Ovary (tissue), 10 donors: ENCODE measurements at places on chromosomes 5 and 9. TPM values are rescaled to one million over a fixed set of nuclear protein-coding genes. Genes with fewer than 3 reads are reported as not detected.

DNA sequence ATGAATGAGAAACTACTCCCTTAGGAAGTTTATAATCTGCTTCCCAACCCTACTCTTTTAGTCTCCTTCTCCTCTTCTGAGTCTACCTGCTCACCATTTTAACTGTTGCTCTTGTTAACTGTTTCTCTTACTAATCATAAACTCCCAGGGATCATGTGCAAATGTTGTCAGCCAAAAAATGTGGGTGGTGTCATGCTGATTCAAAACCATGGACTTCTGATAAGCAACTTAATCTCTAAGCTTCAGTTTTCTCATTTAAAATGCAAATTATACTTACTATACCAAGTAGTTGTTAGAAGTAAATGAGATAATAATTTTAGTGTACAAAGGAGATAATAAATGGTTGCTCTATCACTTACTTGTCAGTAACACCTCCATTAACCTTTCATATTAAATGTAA is 45.9 kb upstream of the TLX3 start:
- H3K4me3 ChIP-seq, result no peak overlapping the region
- no peak for DNase-seq
- H3K27ac ChIP-seq, result no peak overlapping the region
- no peaks in the 10 kb centered on the region for H3K36me3 ChIP-seq
- no peaks in the 10 kb centered on the region for H3K27me3 ChIP-seq
- H3K4me1 ChIP-seq, result no peaks in the 10 kb centered on the region

DNA sequence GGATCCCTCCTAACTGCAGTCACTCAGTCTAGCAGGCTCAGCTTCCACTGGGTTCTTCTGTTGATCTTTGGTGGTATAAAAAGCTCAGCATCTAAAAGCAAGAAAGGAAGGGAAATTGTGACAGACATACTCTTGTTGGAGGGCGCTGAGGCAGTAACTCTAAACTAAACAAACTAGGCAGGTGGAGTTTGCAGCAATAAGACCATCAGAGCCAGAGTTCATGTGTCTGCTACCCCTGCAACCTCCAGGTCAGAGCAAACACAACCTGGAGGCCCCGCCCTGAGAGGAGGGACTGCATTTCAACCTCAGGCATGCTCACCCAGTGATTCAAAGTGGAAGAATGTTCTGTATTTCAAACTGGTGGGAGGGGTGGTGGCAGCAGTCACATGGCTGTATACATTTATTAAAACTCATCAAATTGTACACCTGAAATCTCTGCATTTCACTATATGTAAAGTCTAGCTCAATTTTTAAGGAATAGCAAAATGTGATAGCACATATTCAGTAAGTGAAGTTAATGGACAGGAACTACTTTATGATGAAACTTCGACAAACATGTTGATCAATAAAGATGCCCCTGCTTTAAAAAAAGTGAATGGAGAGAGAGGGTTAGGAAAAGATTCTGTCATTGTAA is 7.1 kb downstream of the ACTL7A start:
- H3K4me3 ChIP-seq, result no peak overlapping the region
- H3K27me3 ChIP-seq, result no peaks in the 10 kb centered on the region
- H3K27ac ChIP-seq, result no peak overlapping the region

DNA sequence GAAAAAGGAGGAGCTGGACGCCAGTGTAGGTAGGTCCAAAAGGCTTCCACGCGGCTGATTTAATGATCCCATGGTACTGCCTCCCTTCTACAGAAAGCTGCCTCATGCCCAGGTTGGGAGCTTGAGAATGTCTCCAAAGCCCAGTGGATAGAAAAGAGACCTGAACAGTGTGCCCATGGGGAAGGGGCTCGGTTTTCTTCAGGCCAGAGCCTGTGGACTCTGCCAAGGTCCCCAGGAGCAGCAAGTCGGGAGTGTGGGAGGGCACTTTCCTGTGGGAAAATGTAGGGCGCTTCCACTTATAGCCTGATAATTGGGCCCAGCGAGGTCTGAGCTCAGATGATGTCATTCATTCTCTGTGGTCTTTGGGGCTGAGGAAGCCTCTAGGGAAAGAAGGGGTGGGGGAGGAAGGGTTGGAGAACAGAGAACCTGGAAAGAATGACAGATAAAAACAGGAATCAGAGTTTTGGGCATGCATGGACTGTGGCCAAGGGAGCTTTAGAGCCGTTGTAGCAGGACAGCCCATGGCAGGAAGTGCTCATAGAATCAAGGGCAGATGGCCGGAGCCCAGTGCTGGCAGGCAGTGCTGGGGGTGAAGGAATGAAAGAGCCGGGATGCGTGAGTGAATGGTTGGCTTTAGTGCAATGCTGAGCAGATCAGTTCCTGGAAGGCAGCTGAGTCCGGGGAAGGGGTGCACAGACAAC is 42.5 kb upstream of the SH3PXD2B start:
- H3K27ac ChIP-seq, result no peak overlapping the region
- DNase-seq, result peak; percentile 62
- no peaks in the 10 kb centered on the region for H3K27me3 ChIP-seq
- H3K4me3 ChIP-seq, result no peak overlapping the region

- no peak overlapping the region for H3K4me3 ChIP-seq
- no peak for DNase-seq
- no peaks in the 10 kb centered on the region for H3K36me3 ChIP-seq
Measured at GRCh38 chr9:134073500-134073899, 5.7 kb upstream of the BRD3 start.

DNA sequence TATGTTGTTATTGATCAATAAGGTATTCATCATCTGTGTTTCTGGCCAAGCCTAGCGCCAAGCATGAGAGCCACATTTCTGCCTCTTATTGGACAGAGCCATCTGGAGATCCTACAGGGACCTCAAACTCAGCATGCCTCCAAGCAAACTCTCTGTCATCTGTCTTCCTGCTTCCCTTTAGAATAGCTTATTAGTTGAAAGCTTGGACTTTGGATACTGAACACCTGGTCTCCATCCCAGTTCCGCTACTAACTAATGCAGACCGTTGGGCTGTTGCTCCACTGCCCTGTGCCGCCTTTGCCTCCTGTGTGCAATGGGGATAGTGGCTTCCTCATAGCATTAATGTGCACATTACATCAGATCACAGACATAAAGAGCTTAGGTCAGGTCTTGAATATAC is 65.5 kb downstream of the MAP1B start:
- H3K4me1 ChIP-seq, result peaks cover 2% of the 10 kb centered on the region
- no peak overlapping the region for H3K27ac ChIP-seq
- no peak overlapping the region for H3K4me3 ChIP-seq

GRCh38 chr5:76553251-76553650 is 70.0 kb downstream of the F2RL2 start:
- no peak overlapping the region for H3K27ac ChIP-seq
- H3K36me3 ChIP-seq, result no peaks in the 10 kb centered on the region
- no peaks in the 10 kb centered on the region for H3K4me1 ChIP-seq
- no peak for DNase-seq

DNA sequence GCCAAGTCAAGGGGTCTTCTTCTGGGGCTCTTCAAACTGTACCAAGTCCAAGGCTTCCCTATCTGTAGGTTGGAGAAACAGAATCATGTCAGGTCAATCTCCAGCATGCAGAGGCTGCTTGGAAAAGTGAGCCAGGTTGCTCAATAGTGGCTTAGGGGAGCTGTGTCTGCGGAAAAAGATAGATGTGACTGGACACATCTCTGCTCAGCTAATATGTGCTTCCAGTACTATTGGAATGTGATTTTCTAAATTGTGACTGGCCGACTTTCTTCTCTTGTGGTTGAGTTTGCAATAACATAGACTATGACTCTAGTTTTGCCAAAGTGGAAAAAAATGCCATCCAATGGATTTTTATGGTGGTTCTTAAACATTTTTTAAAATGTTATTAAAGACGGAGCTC is 136.7 kb downstream of the BOD1 start:
- H3K27ac ChIP-seq, result no peak overlapping the region
- H3K36me3 ChIP-seq, result no peaks in the 10 kb centered on the region
- no peaks in the 10 kb centered on the region for H3K27me3 ChIP-seq
- no peak for DNase-seq
- no peak overlapping the region for H3K4me3 ChIP-seq

- no peak for DNase-seq
- no peaks in the 10 kb centered on the region for H3K4me1 ChIP-seq
- H3K36me3 ChIP-seq, result no peaks in the 10 kb centered on the region
- H3K27me3 ChIP-seq, result no peaks in the 10 kb centered on the region
Measured at GRCh38 chr5:151122828-151123227, 34.8 kb downstream of the ANXA6 start.

DNA sequence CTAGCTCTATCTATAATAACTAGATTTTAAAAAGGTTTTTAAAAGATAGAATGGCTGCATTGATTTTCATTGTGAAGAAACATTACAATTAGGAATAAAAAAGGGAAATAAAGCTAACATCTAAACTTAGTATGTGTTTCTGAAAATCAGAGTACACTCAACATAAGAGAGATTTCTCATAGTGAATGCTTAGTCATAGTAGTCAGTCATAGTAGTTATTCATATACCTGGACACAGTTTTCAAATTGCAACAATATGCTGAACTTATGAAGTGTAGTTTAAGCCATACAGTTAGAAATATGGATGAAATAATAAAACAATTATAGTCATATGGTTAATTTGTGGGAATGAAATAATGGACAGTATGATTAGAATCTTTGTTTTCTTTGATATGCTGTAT is 273.0 kb upstream of the CTNND2 start:
- H3K4me1 ChIP-seq, result no peaks in the 10 kb centered on the region
- DNase-seq, result no peak
- no peak overlapping the region for H3K27ac ChIP-seq
- H3K27me3 ChIP-seq, result no peaks in the 10 kb centered on the region
- H3K4me3 ChIP-seq, result no peak overlapping the region

GRCh38 chr9:20701060-20701459 is 17.0 kb downstream of the FOCAD start:
- H3K27me3 ChIP-seq, result no peaks in the 10 kb centered on the region
- H3K4me1 ChIP-seq, result peaks cover 4% of the 10 kb centered on the region
- no peak overlapping the region for H3K27ac ChIP-seq
- H3K4me3 ChIP-seq, result no peak overlapping the region
- DNase-seq, result no peak
- H3K36me3 ChIP-seq, result no peaks in the 10 kb centered on the region

DNA sequence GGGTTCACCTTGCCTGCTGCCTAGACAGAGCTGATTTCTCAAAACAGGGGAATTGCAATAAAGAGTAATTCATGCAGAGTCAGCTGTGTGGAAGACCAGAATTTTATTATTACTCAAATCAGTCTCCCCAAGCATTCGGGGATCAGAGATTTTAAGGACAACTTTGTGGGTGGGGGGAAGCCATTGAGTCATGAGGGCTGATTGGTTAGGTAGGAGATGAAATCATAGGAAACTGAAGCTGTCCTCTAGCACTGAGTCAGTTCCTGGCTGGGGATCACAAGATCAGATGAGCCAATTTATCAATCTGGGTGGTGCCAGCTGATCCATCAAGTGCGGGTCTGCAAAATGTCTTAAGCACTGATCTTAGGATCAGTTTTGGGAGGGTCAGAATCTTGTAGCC is 159.1 kb upstream of the MAP1B start:
- no peak overlapping the region for H3K27ac ChIP-seq
- no peaks in the 10 kb centered on the region for H3K36me3 ChIP-seq
- H3K27me3 ChIP-seq, result no peaks in the 10 kb centered on the region
- H3K4me1 ChIP-seq, result no peaks in the 10 kb centered on the region

DNA sequence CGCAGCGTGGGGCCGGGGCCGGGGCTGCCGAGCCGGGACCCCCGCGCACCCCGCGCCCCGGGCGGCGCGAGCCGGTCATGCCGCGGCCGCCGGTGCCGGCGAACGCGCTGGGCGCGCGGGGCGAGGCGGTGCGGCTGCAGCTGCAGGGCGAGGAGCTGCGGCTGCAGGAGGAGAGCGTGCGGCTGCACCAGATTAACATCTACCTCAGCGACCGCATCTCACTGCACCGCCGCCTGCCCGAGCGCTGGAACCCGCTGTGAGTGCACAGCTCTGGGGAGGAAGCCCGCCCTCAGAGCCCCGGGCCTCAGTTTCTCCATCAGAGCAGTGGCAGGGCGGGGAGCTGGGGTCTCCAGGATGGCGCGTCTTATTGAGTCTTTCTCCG is 335 bp downstream of the GALNT12 start:
- no peaks in the 10 kb centered on the region for H3K36me3 ChIP-seq
- no peaks in the 10 kb centered on the region for H3K27me3 ChIP-seq
- peak overlapping the region; percentile 42 for H3K4me3 ChIP-seq
- H3K4me1 ChIP-seq, result peaks cover 3% of the 10 kb centered on the region
- no peak for DNase-seq

- H3K27me3 ChIP-seq, result no peaks in the 10 kb centered on the region
- H3K4me1 ChIP-seq, result no peaks in the 10 kb centered on the region
- no peak for DNase-seq
- H3K27ac ChIP-seq, result no peak overlapping the region
Measured at GRCh38 chr5:132915681-132916080, 42.2 kb downstream of the LEAP2 start.

- H3K4me1 ChIP-seq, result no peaks in the 10 kb centered on the region
- no peaks in the 10 kb centered on the region for H3K36me3 ChIP-seq
- H3K4me3 ChIP-seq, result no peak overlapping the region
- DNase-seq, result no peak
- no peak overlapping the region for H3K27ac ChIP-seq
Measured at GRCh38 chr9:26812217-26812616, 80.4 kb downstream of the CAAP1 start.

DNA sequence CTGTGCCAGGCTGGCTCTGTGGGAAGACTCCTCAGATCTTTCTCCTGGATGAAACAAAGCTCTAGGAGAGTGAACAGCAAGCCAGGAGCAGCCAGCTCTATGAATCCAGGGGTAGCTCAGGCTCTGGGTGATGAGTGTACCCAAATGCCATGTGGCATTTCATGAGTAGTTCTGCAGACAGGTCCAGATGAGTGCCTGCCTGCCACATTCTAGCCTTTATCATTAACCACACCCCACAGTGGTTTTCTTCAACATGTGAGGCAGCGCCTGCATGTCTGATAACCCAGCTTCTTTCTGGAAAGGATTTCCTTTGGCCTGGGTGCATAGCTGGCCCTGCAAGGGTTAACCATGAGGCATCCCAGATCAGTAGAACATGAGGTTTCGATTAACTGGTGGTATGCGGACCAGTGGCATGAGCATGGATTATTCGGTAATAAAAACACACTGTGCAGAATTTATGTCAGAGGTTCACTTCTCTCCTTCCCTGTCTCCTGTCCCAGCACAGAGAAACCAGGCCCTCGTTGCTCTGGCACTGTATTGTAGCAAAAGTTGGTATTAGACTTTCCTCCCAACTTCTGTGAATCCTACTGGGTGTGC is 381.9 kb upstream of the ZNF462 start:
- H3K4me3 ChIP-seq, result no peak overlapping the region
- no peaks in the 10 kb centered on the region for H3K4me1 ChIP-seq
- no peak for DNase-seq

DNA sequence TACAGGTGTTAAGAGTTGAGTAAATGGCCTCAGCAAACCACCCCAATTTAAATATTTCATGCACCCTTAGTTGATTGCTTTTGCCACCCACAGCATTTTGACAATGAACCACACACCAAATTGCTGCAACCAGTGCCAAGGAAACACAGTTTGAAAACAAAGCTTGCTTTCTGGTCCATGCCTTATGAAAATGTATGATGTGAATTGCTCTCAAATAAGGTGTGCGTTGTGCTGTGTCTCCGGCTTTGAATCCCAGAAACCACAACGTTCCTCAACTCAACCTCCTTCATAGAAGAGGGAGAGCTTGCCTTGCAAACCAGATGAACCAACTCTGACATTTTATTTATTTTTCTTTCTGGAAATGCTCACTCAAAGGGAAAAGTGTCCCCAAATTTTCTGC is 762.7 kb downstream of the TLE1 start:
- DNase-seq, result no peak
- no peaks in the 10 kb centered on the region for H3K27me3 ChIP-seq
- no peaks in the 10 kb centered on the region for H3K36me3 ChIP-seq

IL13 gene
- total RNA-seq, result not detected

KCNV2 gene
- not detected for total RNA-seq

HAVCR1 gene
- total RNA-seq, result not detected
